Aorta (tissue), 5 donors: ENCODE measurements at places on chromosomes 3 and 15.

- DNase-seq = no peak
Observed at GRCh38 chr3:89058371-89058770, 49.0 kb upstream of the EPHA3 start.

DNA sequence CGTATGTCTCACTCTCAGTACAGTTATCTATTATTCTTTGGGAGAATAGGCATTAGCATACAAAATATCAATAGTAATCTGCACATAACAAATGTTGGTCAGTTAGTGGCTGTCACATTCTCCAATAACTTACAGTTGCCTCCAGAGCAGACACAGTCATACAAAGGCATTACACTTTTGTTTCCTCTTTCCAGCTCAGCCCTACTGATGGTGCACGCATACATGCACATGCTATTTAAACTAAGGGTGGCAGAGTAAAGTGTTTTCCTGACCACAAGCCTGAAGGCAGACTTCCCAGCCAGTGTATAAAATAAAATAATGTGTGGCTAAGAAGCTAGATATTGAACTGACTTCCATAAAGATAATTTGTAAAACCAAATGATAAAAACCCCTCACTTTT is 47.6 kb downstream of the PHLDB2 start:
- no peak for DNase-seq

DNA sequence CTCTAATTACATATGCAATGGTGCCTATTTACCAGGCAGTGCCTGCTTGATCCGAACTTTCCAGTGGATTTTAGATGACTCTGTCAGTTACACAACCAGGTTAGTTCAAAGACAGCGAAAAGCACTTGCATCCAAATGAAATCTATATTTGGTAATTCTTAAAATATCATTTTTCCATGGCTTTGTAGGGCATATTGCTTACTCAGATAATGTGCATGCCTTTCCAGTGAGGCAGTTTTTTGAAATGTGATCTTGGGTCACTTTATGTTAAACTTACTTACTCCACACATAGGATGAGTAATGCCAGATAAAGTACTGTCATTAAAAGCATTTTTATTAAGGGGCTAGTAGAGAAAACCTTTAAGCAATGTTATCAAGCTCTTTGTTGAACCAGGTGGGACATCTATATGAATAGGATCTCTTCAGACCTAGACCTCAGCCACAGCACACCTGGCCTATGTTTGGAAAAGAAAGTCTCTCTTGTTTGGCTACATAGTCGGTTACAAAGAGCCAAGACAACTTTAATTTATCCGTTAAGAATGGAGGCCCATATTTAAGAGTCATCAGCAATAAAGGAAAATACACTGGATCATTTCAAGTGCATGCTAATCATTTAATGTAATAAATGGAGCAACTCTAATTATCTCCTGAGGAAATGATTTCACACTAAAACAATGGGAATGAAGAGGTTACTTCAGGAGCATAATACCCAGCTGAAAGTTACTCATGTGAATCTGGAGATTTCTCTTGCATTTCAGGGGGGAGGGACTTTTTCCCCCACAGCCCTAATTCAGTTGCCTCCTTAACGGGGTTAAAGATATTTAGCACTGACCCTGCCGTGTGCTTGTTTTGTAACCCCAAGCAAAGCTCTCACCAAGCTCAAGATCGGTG is 56.3 kb upstream of the TMCO5A start:
- DNase-seq = no peak

DNA sequence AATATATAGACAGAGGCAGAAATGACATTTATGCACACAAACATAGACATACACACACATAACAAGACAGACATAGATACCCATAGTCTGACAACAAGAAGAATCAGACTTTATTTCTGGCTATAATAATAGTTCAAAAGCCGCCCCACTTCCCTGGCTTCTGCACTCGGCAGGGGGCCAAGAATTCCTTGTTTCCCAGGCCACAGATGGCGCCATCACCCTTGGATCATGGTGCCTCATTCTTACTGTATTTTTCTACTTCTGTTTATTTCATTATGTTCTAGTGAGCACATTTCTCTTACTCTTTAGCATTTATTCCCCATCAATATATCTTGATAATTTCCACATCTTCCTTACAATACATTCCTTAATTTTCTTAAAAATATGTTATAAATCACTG is 387.5 kb downstream of the NLGN1 start:
- no peak for DNase-seq

GRCh38 chr15:62977952-62978811 is 64.4 kb upstream of the TPM1 start:
- no peak for DNase-seq

GRCh38 chr3:188322135-188322887 is 168.4 kb downstream of the LPP start:
- no peak for DNase-seq

GRCh38 chr15:59327942-59328341 is 44.7 kb downstream of the MYO1E start:
- DNase-seq = no peak

- no peak for DNase-seq
Observed at GRCh38 chr15:39397883-39398282, 183.0 kb upstream of the THBS1 start.

DNA sequence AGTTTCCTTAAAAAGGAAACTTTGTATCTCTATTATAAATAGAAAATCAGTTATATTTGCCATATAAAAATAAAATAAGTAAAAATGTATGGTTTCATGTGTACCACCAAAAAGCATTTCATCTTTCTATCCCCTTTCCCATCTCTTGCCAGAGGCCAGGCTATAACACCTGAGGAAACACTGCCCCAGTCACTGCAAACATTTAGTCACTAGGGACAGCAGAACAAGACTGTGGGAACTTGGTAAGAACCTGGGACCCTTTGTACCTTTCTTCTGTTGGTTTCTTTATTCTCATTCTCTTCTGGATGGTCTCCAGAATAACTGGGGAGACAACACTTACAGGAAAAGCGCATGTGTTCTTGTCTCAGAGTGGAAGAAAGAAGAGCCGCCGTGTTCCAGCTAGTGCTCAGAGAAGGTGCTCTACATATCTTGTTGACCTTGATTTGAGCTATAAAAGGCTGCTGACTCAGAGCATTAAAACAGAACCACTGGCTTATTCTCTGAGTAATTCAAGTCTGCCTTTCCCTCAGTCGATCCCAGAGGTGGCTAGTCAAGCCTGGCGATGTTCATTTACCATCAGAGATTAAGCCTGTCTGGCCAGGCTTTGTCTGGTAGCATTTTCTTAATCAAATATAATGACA is 361.6 kb downstream of the RBMS3 start:
- no peak for DNase-seq

- no peak for DNase-seq
Observed at GRCh38 chr3:193330555-193331204, 47.9 kb downstream of the ATP13A5 start.

DNA sequence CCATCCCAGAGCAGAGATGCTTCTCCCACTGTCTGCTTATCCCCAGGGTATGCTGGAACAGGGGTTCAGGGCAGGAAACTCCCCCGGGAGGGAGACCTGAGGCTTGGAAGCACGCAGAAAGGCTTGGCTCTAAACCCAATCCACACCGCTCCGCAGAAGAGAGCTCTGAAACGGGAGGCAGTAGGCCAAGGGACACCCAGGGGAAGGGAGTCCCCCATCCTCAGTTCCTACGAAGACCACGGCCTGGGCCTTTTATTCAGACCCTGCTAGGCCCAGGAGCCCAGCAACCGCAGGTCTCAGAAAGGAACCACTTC is 1.8 kb upstream of the HAPLN3 start:
- no peak for DNase-seq

DNA sequence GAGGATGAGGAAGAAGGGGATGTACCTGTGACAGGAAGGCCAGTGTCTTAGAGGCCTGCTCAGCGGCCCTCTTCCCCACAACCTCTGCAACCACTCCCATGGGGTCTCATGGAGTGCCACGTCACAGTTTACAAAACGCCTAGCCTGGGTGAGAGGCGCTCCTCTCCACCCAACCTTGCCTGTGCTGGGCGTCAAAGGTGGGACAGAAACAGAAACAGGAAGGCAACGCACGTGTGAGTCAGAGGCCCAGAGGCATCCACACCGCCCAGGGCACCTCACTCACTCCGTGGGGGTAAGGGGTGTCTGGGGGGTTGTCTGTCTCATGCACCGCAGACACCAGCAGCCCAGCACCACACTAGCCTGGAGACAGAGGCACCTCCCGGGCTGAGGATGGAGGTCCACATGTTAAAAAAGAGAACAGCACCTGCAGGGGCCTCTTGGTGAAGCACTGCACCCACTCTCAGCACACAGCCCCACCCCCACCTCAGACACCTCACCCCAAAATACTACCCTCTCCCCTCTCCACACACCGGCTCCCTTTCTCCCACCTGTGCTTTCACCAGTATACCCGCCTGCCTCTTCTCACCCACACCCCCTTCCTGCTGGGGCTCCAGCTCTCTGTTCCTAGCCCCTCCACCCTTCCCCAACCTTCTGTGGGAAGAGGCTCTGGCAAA is 4.7 kb upstream of the CALML4 start:
- DNase-seq = peak; percentile 64

- DNase-seq = no peak
Observed at GRCh38 chr15:85164841-85165466, 183.3 kb downstream of the PDE8A start.

- DNase-seq = no peak
Observed at GRCh38 chr15:88797663-88798339, 5.4 kb upstream of the ACAN start.

GRCh38 chr3:50158530-50159146 is 3.5 kb downstream of the SEMA3F start:
- no peak for DNase-seq
